Stimulated activated CD8-positive, alpha-beta memory T cell treated with anti-CD3 and anti-CD28 coated beads, Interleukin-7, amount 100 ng/mL, for 48 hours (primary cell): ENCODE measurements at places on chromosomes 4 and X.

DNA sequence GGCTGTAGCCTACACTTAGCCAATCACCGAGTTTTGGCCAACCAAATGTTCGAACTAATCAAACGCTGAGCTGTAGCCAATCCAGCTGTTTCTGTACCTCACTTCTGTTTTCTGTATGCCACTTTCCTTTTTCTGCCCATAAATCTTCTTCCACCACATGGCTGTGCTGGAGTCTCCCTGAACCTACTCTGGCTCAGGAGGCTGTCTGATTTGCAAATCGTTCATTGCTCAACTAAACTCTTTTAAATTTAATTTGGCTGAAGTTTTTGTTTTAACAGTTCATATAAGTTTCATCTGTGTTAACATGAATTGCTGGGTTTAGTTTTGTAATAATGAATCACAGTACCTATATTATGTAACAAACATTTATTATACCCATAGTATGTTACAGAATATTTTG, 160.7 kb upstream of the PCDH7 start:
- DNase-seq: no peak

DNA sequence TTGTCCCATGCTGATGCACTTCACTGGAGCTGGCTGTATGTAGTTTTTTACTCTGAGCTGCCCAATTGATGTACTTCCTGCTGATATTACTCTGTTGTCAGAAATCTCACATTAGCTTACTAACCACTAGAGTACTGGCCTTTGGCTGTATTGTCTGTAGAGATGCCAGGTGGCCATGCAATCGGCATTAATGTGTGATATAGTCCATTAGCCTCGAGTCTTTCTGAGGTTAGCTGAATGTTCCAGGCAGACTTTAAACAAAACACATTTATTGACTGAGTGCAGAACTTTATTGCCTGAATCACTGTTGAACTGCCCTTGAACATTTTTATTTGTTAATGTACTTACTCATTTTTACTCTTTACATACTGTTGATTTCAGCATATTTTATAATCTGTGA, 335.2 kb downstream of the PCDH10 start:
- no peak for DNase-seq

DNA sequence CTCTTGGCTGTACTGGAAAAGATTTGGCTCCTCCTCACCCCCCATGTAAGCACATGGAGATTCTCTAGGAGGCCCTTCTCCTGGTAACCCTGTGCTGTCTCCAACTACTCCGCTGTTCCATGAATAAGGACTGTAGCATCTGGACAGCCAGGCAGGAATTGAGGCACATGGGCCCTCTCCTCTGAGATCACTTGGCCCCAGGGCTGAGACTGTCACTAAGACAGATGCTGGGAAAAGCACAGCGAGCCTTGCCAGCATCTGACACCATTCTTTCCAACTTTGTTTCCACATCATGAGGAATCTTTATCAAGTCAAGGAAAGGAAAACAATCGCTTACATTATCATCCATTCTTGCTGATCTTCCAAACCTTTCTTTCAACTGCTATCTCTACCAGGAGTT, 222.6 kb upstream of the INTU start:
- no peak for DNase-seq

DNA sequence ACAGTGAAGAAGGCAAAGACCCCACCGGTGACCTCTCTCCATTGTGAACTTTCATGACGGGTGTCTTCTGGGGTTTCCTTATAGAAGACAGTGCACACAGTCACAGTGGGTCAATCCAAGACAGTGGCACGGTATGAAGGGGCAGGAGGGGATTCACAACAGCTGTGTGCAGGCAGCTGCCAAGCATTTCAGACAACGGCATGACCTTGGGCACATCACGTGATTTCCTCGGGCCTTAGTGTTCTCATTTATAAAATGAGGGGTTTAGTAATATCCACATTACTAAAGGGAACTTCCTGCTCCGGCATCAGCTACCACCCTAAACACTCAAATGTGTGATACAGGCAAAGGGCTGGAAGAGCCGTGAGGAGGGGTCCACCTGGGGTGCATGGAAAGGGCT, 42.9 kb downstream of the RBM47 start:
- DNase-seq: no peak

GRCh38 chrX:47200385-47201150, 6.9 kb downstream of the UBA1 start:
- DNase-seq: no peak
